ENCODE measurements at places on chromosomes 12 and 14. TPM values are rescaled to one million over a fixed set of nuclear protein-coding genes. Genes with fewer than 3 reads are reported as not detected.

The TAS2R30 gene
- 0.44 TPM for total RNA-seq

The PLD4 gene
- total RNA-seq = 0.44 TPM

The OTX2 gene
- total RNA-seq = not detected

The CCDC177 gene
- total RNA-seq = not detected

The SERPINA3 gene
- 45.5 TPM for total RNA-seq

The MANSC4 gene
- total RNA-seq = not detected

The ZFC3H1 gene
- 18.3 TPM for total RNA-seq

The PDE3A gene
- total RNA-seq = 161 TPM

The ABHD4 gene
- total RNA-seq = 23.2 TPM

The RPGRIP1 gene
- 0.30 TPM for total RNA-seq

The LAG3 gene
- total RNA-seq = not detected

The SLC10A1 gene
- not detected for total RNA-seq

The KCNK13 gene
- total RNA-seq = 1.9 TPM

The DCD gene
- total RNA-seq = not detected

The LRCOL1 gene
- total RNA-seq = not detected

The C12orf76 gene
- total RNA-seq = 5.4 TPM

The GUCY2C gene
- total RNA-seq = 0.11 TPM

The ATL1 gene
- 1.6 TPM for total RNA-seq

The GPR68 gene
- total RNA-seq = 0.41 TPM

The FLRT2 gene
- total RNA-seq = 4.7 TPM

The ISCA2 gene
- total RNA-seq = 45.8 TPM

The DBX2 gene
- 0.14 TPM for total RNA-seq

The CYP27B1 gene
- not detected for total RNA-seq

The KRT77 gene
- total RNA-seq = not detected

The IFI27 gene
- 130 TPM for total RNA-seq

The WDHD1 gene
- 1.3 TPM for total RNA-seq

The INSM2 gene
- not detected for total RNA-seq

The HOXC9 gene
- total RNA-seq = not detected

The GPRC5D gene
- total RNA-seq = not detected

The LTBP2 gene
- total RNA-seq = 26.5 TPM

The RFX4 gene
- total RNA-seq = not detected

The FGF23 gene
- not detected for total RNA-seq

The AQP2 gene
- total RNA-seq = not detected

The GPRC5A gene
- 0.77 TPM for total RNA-seq

The SSTR1 gene
- 0.69 TPM for total RNA-seq

The LRP1-AS gene
- not detected for total RNA-seq

The PRB2 gene
- not detected for total RNA-seq

The PTGDR gene
- total RNA-seq = 1.3 TPM

The CD163 gene
- total RNA-seq = 44.7 TPM

The PDZRN4 gene
- total RNA-seq = 0.14 TPM

The CLEC9A gene
- not detected for total RNA-seq

The KRT6B gene
- not detected for total RNA-seq

The A2M gene
- 502 TPM for total RNA-seq

The AVPR1A gene
- 1.3 TPM for total RNA-seq

Measured in left ventricle myocardium inferior (tissue), 1 donor.